ENCODE measurements at places on chromosomes 3 and 15.

DNA sequence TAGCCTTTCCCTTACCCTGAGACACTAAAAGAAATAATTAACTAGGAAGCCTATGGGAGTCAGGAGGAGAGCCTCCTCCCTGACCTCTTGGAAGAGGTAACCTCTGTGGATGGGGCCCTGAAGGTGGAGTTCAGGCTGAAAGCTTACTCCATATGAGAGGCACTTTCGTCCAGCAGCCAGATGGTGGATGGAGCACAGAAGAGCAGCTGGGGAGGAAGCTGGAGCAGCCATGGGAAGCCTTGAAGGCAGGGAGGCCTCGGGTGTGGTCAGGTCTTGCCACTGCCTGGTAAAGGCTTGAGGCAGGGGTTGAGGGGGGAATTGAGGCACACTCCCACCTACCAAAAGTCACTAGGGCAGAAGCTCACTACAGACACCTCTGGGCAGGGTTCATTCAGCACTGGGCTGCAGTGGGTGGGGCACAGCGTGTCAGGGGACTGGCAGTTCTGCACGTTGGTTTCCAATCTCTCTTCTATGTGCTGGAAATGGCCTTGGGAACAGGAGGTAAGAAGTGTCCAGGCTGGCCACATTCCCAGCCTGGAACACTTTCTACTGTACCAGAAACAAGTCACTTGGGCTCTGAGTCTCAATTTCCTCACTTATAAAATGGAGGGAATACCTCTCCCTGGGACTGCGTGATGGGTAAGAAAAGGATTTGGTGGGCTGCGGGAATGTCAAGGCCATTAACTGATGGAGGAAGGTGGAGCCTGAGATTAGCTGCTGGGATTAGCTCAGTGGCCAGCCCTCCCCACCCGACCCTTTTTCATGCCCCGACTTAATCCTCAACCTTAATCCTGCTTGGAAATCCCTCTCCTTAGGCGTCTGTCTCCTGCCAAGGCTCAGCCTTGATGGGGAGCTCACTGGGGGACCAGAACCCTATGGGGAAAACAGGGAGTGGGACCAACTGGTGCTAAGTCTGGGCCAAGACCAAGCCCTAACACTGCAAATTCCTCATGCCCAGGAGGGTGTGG lies 5.4 kb downstream of the PCBP4 start:
- no peak for DNase-seq

- no peak for DNase-seq
These were observed 19.0 kb downstream of the SLCO3A1 start for GRCh38 chr15:91872356-91873137.

DNA sequence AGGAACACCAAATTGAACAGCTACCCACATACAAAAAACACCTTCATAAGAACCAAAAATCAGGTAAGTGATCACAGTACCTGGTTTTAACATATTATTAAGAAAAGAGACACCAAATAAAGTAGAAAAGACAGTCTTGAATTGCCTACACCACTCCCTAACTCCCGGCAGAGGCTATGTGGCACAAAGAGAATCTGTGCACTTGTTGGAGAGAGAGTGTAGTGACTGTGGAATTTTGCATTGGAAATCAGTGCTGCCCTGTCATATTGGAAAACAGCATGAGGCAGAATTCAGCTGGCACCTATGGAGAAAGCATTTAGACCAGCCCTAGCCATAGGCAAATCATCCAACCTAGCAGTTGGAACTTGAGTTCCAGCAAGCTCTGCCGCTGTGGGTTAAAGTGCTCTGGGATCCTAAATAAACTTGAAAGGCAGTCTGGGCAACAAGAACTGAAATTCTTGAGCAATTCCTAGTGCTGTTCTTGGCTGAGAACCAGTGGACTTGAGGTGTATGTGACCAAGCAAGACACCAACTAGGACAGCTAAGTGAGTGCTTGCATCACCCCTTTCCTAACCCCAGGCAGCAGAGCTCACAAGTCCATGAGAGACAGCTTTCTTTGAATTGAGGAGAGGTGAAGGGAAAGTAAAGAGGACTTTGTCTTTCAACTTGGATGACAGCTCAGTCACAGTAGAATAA lies 969.6 kb upstream of the ALCAM start:
- DNase-seq: no peak

DNA sequence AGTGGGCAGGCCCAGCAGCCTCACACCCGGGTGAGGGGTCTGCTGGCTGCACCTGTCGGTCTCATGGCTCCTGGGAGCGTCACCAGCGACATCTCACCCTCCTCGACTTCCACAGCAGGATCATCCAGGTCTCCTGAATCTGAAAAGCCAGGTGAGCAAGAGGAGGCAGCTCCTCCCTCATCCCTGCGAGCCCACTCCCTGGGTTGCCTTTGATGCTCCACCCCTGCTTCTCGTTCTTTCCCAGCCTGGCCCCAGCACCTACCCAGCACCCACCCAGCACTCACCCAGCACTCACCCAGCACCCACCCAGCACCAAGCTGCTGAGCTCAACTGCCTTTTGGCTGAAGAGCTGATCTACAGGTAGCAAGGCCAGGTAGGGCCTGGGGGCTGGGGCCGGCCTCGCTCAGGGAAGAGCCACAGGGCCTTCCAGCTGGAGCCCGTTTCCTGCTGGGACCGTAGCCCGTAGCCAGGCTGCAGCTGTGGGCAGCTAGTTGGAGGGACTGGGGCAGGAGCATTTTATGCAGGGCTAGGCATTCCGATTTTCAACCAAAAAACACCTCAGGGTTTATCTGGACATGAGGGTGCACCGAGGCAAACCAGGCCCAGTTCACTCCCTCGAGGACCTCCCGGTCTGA lies at the start of gene H1-8:
TSS of gene H1-8 (plus strand) at position 20 of the 635 bp plus-strand sequence. CDS start at position 64, 44 bp downstream.
- DNase-seq: no peak

- DNase-seq: no peak
These were observed 33.6 kb downstream of the EAF1 start for GRCh38 chr3:15460891-15461531.

DNA sequence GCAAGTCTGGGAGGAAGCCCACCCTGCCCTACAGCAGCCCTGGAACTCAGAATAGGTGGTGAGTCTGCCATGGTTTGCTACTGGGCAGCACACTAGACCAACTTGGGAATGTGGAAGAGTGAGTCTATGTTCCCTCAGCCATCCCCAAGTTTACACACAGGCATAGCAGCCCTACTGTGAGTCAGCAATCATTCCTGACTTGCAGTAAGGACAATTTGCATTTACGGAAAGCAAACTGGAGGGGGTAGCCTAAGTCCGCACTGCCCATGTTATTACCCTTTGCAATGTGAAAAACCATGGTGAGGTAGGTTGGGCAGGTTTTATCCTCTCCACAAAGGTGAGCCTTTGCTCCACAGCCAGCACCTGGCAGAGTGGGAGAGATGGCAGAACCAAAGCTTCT lies 4.6 kb downstream of the TCTA start:
- DNase-seq: no peak

DNA sequence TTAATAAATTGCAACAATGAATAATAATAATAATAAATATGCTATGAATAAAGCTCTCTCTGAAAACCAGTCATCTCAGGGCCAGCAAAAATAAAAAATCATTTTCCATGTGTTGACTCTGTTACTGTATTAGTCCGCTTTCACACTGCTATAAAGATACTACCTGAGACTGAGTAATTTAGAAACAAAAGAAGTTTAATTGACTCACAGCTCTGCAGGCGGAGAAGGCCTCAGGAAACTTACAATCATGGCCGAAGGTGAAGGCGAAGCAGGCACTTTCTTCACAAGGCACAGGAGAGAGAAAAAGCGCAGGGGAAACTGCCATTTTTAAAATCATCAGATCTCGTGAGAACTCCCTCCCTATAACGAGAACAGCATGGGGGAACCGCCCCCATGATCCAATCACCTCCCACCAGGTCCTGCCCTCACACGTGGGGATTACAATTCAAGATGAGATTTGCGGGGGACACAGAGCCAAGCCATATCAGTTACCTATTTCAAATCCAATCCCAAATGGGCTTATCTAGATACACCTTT lies 224.1 kb downstream of the IGSF11 start:
- no peak for DNase-seq

GRCh38 chr3:136728473-136728872 lies 23.7 kb downstream of the STAG1 start:
- DNase-seq: no peak

DNA sequence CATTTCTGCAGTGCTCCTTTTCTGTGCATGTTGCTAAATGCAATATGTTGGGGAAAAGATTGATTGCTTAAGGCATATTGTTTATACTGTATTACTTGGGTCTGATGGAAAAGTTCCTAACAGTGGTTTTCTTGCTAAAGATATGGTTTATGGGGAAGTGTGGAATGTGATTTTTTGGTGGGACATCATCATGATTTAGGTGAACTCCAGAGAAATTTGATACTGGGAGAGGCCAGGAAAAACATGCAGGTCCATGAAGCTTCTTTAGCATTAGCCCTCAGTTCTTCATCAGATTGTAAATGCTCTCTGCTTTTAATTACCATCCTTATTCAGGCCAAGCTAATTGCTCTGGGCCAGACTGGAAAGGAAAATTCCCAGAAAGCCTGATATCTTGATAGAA lies 147.5 kb downstream of the LRTM1 start:
- no peak for DNase-seq

- DNase-seq: no peak
These were observed 14.6 kb upstream of the PIGZ start for GRCh38 chr3:196983186-196983585.

DNA sequence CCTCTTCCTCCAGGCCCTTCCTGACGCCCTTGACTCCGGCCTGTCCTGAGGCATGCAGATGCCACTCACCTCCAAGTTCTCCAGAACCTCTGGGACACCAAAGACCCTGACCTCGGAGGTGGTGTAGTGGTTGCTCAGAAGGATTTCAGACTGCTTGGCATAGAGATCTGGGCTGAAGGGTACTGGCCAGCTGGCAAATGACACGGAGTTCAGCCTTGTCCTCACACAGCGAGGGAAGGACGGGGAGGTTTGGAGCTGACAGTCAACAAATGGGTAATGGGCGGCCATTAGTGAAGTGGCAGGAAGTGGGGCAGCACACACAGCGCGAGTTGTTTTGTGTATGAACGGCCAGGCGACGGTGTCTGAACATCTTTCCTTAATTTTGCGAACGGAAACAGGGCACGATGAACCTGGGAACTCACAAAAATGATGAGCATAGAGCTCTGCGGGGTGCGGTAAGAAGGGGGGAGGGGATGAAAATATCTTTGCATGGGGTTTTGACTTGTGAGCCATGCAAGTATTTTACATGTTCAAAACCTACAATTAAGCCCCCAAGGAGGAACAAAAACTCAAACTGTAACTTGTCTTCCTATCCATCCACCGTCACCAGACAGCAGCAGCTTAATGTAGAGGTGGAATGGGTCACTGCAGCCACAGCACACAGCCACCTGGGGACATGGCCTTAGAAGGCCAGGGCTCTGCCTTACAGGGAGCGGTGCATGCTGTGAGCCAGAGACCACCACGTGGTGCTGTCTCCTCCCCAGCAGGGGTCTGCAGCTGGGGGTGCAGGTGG lies 43.6 kb upstream of the RPL32 start:
- no peak for DNase-seq

DNA sequence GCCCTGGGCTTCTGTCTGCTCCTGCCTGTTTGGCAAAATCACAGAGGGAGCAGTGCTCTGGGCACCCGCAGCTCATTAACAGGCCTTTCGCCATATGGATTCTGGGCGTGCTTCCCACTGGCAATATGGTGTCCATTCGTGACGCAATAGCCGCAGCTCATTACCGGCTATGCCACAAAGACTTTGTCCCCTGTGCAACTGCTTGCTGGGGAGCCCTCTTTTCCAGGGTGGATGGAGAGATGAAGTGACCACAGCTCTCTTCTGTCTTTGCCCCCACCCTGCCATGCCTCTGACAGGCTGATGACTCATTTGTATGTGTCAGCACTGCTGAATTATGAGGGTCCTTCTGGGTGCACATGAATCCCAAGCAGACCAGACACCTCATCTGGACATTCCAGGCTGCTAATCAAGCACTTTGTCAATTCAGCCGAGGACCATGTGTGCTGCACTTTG lies 214.3 kb upstream of the FEZF2 start:
- no peak for DNase-seq

DNA sequence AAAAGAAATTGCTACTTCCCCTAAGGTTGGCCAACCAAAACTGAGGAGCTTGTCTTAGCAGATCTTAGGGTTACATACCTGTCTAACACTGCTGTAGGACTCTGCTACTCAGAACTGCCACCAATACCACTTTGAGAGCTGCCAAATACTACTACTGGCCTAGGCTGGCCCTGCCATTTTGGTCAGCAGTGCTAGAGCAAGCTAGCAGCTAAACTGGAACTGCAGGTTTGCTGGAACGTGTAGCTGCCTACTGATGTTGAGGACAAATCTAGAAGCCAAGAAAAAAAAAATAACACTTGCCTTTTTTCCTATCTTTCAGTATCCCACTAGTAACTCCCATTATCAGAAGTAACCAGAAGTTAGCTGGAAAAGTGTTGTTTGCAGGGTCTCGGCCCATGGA lies 387.4 kb downstream of the RBMS3 start:
- no peak for DNase-seq

DNA sequence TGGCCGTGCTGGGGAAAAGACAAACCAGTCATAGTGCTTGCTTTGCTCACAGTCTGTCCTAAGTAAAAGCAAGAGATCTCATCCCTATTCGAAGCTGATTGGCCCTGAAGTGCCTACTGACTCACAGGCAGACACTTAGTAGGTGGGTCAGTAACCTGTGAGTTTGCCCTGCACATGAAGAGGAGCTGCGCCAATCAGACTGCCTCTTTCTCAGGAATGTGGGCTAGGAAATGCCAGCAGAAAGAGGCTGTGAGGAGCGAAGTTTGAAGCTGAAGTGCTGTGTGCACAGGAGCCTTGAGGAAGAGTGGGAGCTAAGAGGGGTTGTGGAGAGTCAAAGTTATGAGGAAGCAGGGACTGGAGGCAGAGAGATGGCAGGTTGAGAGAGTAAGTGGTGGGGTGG lies 126.8 kb downstream of the IL20RB start:
- no peak for DNase-seq

GRCh38 chr3:31981206-31982181 lies at the start of the genes OSBPL10 and ZNF860:
Gene OSBPL10, minus strand, starts transcription at chr3:31981262. Its CDS starts 83 bp downstream, at chr3:31981179.
Gene ZNF860, plus strand, starts transcription at chr3:31981750. Its CDS starts 7,330 bp downstream, at chr3:31989080.
- DNase-seq: no peak

DNA sequence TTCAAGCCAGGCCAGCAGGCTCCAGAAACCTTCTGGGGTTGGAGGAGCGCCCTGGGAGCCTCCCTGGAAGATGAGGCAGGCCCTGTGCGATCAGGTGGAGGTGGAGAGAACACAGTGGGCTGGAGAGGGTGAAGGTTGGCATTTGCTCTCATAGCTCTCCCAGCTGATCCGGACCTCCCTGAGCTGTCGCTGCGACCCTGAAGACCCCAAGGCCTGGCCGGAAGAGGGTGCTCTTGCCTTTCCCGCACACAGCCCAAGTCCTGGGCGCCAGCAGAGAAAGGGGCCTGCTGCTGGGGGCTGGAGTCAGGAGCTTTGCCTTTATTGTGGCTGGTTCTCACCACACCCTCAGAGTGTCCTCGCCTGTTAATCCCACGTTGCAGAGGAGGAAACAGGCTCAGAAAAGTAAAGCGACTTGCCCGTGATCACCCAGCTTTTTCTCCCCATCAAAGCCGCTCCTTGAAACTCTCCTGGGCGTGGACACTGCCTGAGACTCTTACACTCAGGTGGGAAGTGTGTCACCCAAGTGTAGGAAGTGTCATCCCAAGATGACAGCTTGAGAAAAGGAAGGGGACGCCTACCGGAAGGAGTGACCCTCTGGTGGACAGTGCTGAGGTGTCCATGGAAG lies 8.6 kb upstream of the RPL29 start:
- no peak for DNase-seq

- no peak for DNase-seq
These were observed 261.5 kb upstream of the ZNF385D start for GRCh38 chr3:22012471-22012870.

- no peak for DNase-seq
These were observed 90.9 kb downstream of the MBNL1 start for GRCh38 chr3:152359385-152360248.

Measured in activated naive CD4-positive, alpha-beta T cell (primary cell).